T1000 (cell line): ENCODE measurements at places on chromosomes 2 and 18.
A peak's percentile ranks its signal among the peaks of the same experiment; 100 is the strongest.

DNA sequence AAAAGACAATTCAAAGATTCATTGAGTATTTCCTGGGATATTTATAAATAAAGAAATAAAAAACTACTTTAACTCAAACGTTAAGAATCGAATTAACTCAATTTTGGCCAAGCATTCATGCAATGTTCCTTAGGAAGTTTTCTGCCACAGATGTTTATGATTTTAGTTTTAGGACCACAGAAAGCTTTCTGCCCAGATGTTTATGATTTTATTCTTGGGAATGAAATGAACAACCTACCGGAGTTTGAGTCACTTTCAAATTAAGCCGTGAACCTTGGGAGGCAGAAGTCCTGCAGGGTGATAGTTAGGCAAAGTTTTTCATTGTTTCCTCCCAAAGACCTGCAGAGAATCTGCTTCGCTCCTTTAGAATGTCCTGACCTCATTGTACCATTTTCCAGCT is 34.7 kb upstream of the MBP start:
- DNase-seq, result no peak

- DNase-seq, result no peak
Observed at GRCh38 chr2:176118601-176119339, 2.2 kb downstream of the HOXD10 start.

- DNase-seq, result no peak
Observed at GRCh38 chr2:190742431-190742830, 93.5 kb downstream of the NAB1 start.

GRCh38 chr2:156704132-156704531 is 268.0 kb downstream of the GPD2 start:
- DNase-seq, result no peak

- DNase-seq, result no peak
Observed at GRCh38 chr2:189835855-189836558, 51.8 kb downstream of the PMS1 start.

- DNase-seq, result no peak
Observed at GRCh38 chr2:173884025-173884802, 81.0 kb downstream of the SP3 start.

- no peak for DNase-seq
Observed at GRCh38 chr2:45595721-45596435, 15.2 kb downstream of the SRBD1 start.

- DNase-seq, result no peak
Observed at GRCh38 chr2:95275601-95276243, 1.5 kb downstream of the PROM2 start.

DNA sequence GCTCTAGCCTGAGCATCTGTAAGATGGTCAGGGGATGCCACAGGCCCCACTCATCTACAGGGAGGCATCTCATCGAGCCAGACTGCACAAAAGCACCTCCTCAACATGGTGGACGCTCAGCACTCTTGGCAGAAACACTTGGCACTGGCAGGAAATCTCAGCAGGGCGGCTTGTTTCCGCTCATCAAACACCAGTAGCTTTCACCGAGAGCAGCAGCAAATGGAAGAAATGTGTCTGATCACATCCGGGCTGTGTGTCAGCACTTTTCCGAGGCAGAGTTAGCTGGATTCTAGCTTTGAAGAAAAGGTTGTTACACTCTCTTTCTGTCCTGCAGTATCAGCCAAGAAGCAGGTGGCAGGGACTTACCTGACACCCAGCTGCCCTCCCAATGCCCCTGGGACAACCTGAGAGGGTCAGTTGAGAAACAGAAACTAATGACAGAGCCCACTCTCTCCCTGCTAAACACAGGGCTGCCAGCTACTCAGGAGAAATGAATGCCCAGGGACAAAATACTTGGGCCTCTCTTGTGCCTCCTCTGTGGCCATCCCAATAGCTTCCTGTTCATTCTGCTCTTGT is 68.9 kb upstream of the FZD7 start:
- no peak for DNase-seq

DNA sequence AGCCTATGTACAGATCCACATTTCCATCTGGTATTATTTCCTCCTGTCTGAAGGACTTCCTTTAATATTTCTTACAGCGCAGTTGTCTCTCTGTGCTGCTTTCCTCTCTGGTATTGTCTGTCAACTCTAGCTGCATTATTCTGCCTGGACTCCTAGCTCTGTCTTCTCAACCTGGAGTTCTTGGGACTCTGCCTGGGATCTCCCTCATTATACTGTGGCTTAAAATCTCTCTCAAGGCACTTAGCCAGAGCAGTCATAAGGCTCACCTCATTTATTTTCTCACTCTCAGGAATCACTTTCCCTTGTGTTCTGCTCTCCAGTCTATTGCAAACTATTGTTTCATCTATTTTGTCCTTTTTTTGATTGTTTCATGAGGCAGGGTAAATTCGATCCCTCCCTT is 850.4 kb downstream of the ERBB4 start:
- no peak for DNase-seq

DNA sequence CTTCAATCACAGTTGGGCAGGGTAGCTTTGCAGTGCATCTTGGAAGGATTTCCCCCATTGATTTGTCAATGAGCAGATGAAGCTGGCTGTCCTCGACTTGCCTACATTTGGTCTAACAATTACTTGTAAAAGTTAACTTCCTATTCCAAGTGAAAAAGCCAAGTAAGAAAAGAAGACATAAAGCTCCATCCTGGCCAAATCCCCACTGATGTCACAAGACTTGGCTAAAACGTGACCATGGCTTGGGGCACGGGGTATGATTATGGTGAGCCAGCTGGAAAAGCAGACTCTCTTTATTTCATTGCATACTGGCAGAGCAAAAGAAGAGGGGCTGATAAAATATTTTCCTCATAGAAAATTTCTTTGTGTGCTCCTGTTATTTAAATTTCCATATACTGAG is 25.4 kb upstream of the PID1 start:
- DNase-seq, result no peak

GRCh38 chr2:149463328-149464002 is 124.1 kb downstream of the MMADHC start:
- DNase-seq, result no peak

DNA sequence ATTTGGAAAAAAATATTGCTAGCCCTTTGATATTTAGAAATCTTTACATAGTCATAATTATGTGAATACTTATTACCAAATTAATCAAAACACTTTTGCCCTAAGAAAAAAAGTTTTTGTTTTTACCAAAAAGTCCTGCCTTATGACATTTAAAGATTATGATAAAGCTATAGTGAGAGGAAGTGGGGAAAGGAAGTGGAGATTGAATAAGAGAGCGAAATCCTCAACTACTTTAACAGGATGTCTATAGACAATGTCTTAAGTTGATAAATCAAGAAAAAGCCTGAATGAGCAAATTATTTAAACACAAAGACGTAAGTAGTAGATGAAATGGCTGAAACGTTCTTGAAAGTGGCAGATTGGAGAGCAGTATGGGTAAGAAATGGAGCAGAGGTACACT is 20.9 kb upstream of the VPS54 start:
- DNase-seq, result no peak

GRCh38 chr2:236776695-236777251 is 207.1 kb downstream of the ACKR3 start:
- peak; percentile 39 for DNase-seq

- peak; percentile 67 for DNase-seq
Observed at GRCh38 chr2:101253013-101253702, 472 bp downstream of the CNOT11 start.

- DNase-seq, result no peak
Observed at GRCh38 chr18:35291166-35291565, 1.1 kb upstream of the ZSCAN30 start.

- DNase-seq, result peak; percentile 5
Observed at GRCh38 chr2:215664847-215665525, 229.1 kb upstream of the FN1 start.

DNA sequence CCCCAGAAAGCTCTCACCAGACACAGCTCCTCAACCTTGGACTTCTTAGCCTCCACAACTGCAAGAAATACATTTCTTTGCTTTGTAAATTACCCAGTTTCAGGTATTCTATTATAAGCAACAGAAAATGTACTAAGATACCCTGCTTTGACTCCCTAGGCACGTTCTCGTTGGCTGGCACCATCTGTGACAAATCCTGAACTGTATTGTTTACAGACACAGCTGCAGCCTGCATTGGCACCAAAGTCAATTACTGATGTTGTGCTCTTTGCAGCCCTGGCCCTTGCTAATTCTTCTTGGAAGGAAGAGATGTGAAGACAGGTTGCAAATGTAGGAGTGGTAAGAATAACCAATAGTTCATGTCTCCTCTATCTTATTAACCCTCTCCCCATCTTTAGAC is 72.7 kb upstream of the FAM136A start:
- DNase-seq, result no peak

DNA sequence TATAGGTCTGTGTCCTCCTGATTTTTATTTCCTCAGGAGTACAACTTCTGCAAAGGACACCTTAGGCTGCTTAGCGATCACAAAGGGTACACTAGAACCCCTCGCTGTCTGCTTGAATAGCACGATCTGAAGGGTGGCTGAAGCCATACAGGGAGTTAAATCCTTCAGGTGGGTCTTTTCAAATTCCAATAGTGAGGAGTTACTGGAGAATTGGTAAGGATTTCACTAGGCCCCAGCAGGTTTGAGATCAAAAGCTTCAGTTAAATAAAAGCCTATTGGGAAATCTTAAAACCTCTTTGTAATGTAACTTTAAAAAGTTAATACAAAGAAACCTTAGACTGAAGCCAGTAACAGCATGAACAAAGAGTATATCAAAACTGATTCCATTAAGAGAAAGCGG is 613.1 kb downstream of the ZEB2 start:
- DNase-seq, result no peak

- no peak for DNase-seq
Observed at GRCh38 chr2:55590810-55591440, 26.5 kb downstream of the PPP4R3B start.

DNA sequence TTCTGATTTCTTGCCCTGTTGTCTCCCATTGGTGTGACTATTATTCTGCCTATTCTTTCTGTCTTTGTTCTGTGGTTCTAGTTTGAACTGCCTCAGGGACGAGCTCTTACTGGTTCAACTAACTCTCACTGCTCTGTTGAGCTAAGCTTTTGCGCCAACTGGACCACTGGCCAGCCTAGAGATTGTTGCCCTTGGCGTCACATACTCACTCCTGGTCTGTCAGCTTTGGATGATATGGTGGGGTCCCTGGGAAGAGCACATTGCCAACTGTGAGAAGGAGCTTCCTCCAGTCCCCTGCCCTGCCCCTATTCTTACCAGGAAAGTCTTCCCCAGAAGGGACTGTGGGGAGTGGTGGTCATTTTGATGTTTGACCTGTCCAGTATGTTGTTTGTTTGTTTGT is 6.0 kb downstream of the MTHFD2 start:
- no peak for DNase-seq

- no peak for DNase-seq
Observed at GRCh38 chr18:63152096-63152495, 167.5 kb downstream of the BCL2 start.

DNA sequence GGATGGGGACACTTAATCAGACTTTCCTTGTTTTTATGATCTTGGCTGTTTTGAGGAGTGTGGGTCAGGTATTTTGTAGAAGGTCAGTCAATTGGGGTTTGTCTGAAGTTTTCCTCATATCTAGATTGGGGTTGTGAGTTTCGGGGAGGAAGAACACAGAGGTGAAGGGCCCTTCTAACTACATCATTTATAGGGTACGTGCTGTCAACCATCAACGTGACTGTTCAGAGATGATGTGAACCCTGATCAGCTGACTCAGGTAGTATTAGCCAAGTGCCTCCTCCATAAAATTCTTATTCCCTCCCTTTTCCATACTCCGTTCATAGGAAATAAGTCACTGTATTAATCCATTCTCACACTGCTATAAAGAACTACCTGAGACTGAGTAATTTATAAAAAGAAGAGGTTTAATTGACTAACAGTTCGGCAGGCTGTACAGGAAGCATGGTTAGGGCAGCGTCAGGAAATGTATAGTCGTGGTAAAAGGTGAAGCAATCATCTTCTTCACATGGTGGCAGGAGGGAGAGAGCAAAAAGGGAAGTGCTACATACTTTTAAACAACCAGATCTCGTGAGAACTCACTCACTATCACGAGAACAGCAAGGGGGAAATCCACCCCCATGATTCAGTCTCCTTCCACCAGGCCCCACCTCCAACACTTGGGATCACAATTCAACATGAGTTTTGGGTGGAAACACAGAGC is 547.1 kb upstream of the LINC00305 start:
- DNase-seq, result no peak

DNA sequence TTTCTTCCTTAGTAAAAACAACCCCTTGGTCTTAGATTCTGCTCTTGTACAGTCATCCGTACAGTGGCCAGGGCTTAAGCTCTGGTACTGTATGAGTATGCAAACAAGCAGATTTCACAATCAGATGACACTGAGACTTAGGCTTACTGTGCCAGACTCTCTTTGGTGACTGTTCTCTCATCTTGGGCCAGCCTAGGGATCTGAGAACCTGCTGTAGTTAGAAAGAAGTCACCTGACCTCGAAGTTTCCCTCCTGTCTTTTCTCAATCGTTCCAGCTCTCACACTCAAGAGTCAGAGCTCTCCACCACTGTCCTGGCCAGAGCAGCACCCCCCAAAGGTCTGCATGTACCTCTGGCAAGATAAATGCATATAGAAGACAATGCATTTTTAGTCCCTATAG is 63.2 kb downstream of the ZEB2 start:
- no peak for DNase-seq

- DNase-seq, result no peak
Observed at GRCh38 chr2:98643496-98644100, 35.2 kb downstream of the UNC50 start.
